Posterior vena cava (tissue), 2 donors: ENCODE measurements at places on chromosomes 1 and 21. TPM values are rescaled to one million over a fixed set of nuclear protein-coding genes. Genes with fewer than 3 reads are reported as not detected.

CFAP57 gene
- total RNA-seq, result not detected

CYP2J2 gene
- not detected for total RNA-seq

FCRL5 gene
- 0.32 TPM for total RNA-seq

NKAIN1 gene
- not detected for total RNA-seq

UBAP2L gene
- 104 TPM for total RNA-seq

CIART gene
- 9.1 TPM for total RNA-seq

KCNE2 gene
- not detected for total RNA-seq

OR10J1 gene
- not detected for total RNA-seq

XPR1 gene
- total RNA-seq, result 14.9 TPM

OR14I1 gene
- not detected for total RNA-seq

ATP1A2 gene
- total RNA-seq, result 10.8 TPM

APOBEC4 gene
- total RNA-seq, result not detected

AMY1C gene
- total RNA-seq, result not detected

PGLYRP4 gene
- total RNA-seq, result not detected

CHIA gene
- total RNA-seq, result not detected

UCHL5 gene
- 36.7 TPM for total RNA-seq

NLRP3 gene
- total RNA-seq, result 3.1 TPM

RCSD1 gene
- total RNA-seq, result 14.1 TPM

SIK1 gene
- total RNA-seq, result 9.9 TPM

XCL1 gene
- total RNA-seq, result not detected

ADGRB2 gene
- total RNA-seq, result 5.3 TPM

ADAMTSL4 gene
- 99.6 TPM for total RNA-seq

PADI1 gene
- total RNA-seq, result not detected

DYNLT5 gene
- total RNA-seq, result 1.9 TPM

OR2T29 gene
- not detected for total RNA-seq

FGR gene
- 21.9 TPM for total RNA-seq

S100A1 gene
- 0.74 TPM for total RNA-seq

OPRD1 gene
- total RNA-seq, result not detected

LCE2C gene
- total RNA-seq, result not detected

TDRD5 gene
- not detected for total RNA-seq

RPF1 gene
- 23.2 TPM for total RNA-seq

RAB25 gene
- total RNA-seq, result not detected

RHCE gene
- total RNA-seq, result not detected

DCST1 gene
- total RNA-seq, result not detected

STUM gene
- total RNA-seq, result 3.9 TPM

RHEX gene
- 4.3 TPM for total RNA-seq

CATSPERE gene
- 1.5 TPM for total RNA-seq

DPYD gene
- 50.3 TPM for total RNA-seq

GPR89A gene
- total RNA-seq, result 15.1 TPM

USP1 gene
- 29.8 TPM for total RNA-seq

NCAM2 gene
- total RNA-seq, result 7.0 TPM
